ENCODE measurements at places on chromosomes 11 and 22. TPM values are rescaled to one million over a fixed set of nuclear protein-coding genes. Genes with fewer than 3 reads are reported as not detected.

The SCN4B gene
- 0.12 TPM for total RNA-seq

- DNase-seq, result no peak
- H3K36me3 ChIP-seq, result no peaks in the 10 kb centered on the region
- H3K4me3 ChIP-seq, result no peak overlapping the region
- H3K27ac ChIP-seq, result no peak overlapping the region
- no peaks in the 10 kb centered on the region for H3K27me3 ChIP-seq
- no peaks in the 10 kb centered on the region for H3K4me1 ChIP-seq
Measured at GRCh38 chr11:121649798-121650197, 197.0 kb upstream of the SORL1-AS1 start.

DNA sequence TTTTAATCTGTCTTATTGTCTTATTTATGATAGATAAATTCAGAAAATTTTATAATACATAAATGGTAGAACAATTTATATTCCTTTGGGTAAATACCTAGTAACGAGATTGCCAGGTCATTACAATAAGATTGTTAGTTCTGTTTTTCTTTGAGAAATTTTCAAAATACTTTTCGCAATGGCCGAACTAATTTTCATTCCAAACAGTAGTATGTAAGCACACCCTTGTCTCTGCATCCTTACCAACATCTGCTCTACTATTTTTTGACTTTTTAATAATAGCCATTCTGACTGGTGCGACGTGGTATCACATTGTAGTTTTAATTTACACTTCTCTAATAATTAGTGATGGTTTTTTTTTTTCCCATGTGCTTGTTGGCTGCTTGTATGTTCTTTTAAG is 351.4 kb upstream of the LUZP2 start:
- no peak overlapping the region for H3K4me3 ChIP-seq
- no peak overlapping the region for H3K27ac ChIP-seq
- H3K27me3 ChIP-seq, result no peaks in the 10 kb centered on the region
- no peak for DNase-seq

GRCh38 chr22:50320116-50320515 is 6.7 kb downstream of the DENND6B start:
- H3K27me3 ChIP-seq, result no peaks in the 10 kb centered on the region
- no peak overlapping the region for H3K27ac ChIP-seq
- no peak for DNase-seq
- no peak overlapping the region for H3K4me3 ChIP-seq
- no peaks in the 10 kb centered on the region for H3K4me1 ChIP-seq

DNA sequence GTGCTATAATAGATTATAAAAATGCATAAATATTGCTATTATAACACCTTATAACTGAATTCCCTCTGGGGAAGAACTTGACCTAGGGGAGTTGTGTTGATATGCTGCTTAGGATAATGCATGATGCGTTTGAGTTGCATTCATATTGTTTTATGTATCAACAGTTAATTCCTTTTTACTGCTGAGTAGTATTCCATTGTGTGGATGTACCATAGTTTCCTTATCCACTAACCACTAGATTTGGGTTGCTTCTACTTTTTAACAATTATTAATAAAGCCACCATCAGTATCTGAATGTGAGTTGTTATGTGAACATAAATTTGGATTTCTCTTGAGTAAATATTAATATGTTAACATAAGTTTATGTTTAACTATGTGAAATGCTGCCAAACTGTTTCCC is 19.7 kb upstream of the LRRC4C start:
- H3K36me3 ChIP-seq, result no peaks in the 10 kb centered on the region
- no peak overlapping the region for H3K4me3 ChIP-seq
- H3K27me3 ChIP-seq, result peaks cover 3% of the 10 kb centered on the region

The CDPF1 gene
- 12.4 TPM for total RNA-seq

- no peak overlapping the region for H3K27ac ChIP-seq
- H3K27me3 ChIP-seq, result no peaks in the 10 kb centered on the region
- no peaks in the 10 kb centered on the region for H3K4me1 ChIP-seq
- no peaks in the 10 kb centered on the region for H3K36me3 ChIP-seq
- H3K4me3 ChIP-seq, result no peak overlapping the region
Measured at GRCh38 chr22:43039800-43040199, 24.9 kb upstream of the PACSIN2 start.

DNA sequence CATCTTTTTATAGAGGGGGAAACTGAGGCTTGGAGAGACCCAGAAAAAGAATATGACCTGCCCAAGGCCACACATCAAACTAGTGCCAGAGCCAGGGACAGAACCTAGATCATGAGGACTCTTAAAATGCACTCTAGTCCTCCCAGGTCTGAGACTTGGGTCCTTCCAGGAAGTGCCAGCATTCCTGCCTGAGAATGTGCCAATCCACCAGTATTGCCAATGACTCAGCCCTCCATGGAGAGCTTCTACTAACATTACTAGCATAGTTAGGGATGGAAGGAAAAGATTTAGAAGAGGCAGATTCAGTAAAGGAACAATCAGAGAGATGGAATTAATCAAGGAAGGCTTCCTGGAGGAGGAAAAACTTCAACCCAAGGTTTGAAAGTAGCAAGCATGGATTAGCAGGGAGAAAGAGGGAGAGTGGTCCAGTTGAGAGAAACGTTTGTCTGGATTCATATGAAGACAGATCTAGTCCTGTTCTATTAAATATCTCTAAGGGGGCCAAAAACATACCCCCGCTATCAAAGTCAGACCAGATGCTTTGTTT is 20.1 kb upstream of the SMIM35 start:
- H3K4me3 ChIP-seq, result no peak overlapping the region
- H3K27me3 ChIP-seq, result no peaks in the 10 kb centered on the region
- no peaks in the 10 kb centered on the region for H3K36me3 ChIP-seq
- no peak overlapping the region for H3K27ac ChIP-seq
- no peaks in the 10 kb centered on the region for H3K4me1 ChIP-seq

The MS4A6E gene
- total RNA-seq, result not detected

GRCh38 chr11:134609361-134610115 is 197.5 kb upstream of the B3GAT1 start:
- H3K27me3 ChIP-seq, result no peaks in the 10 kb centered on the region
- H3K27ac ChIP-seq, result no peak overlapping the region
- no peak overlapping the region for H3K4me3 ChIP-seq
- H3K36me3 ChIP-seq, result no peaks in the 10 kb centered on the region

DNA sequence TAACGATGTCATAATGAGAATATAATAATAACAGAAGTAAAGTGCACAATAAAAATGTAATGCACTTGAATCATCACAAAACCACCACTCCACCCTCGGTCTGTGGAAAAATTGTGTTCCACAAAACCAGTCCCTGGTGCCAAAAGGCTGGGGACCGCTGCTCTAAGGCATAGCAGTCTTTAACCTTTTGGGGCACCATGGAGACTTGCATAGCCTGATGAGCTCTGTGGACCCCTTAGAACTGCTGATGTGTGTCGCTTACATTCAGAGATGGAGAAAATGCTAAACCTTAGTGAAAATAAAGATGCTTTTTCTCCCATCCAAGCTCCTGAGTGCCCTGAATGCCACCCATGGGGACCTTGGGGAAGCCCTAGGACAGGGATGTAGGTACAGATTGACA is 87.6 kb upstream of the SEPTIN5 start:
- no peak overlapping the region for H3K27ac ChIP-seq
- H3K4me1 ChIP-seq, result no peaks in the 10 kb centered on the region
- no peak overlapping the region for H3K4me3 ChIP-seq

The CEND1 gene
- not detected for total RNA-seq

The TRIM22 gene
- 76.3 TPM for total RNA-seq

DNA sequence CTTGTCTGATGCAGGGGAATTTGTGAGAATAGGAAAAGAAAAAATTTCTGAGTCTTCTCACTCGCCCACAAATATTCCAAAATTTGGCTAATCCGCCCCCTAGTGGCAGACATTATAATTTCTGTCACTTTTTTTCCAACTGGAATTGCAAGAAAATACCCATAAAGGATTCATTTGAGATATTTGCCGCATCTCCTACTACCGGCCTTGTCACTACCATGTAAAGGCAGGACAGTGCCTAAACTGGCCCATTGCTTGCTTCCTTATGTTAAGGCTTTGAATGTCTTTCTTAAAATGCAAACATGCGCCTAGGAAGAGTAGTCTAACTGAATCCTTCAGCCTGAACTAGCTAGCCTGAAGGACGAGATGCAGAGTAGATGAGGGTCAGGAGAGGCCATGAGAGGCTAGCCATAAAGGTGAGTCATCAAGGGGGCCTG is 9.3 kb upstream of the CEP295 start:
- DNase-seq, result no peak
- H3K36me3 ChIP-seq, result no peaks in the 10 kb centered on the region
- no peaks in the 10 kb centered on the region for H3K27me3 ChIP-seq
- H3K4me1 ChIP-seq, result no peaks in the 10 kb centered on the region
- H3K4me3 ChIP-seq, result no peak overlapping the region
- H3K27ac ChIP-seq, result no peak overlapping the region

- H3K27ac ChIP-seq, result no peak overlapping the region
- H3K36me3 ChIP-seq, result no peaks in the 10 kb centered on the region
- H3K4me1 ChIP-seq, result peaks cover 11% of the 10 kb centered on the region
- no peak overlapping the region for H3K4me3 ChIP-seq
Measured at GRCh38 chr11:47593492-47593933, 698 bp downstream of the C1QTNF4 start.

The TP53AIP1 gene
- not detected for total RNA-seq

The FOLR1 gene
- total RNA-seq, result 4.0 TPM

GRCh38 chr22:20550057-20550817 is 42.8 kb downstream of the MED15 start:
- H3K27me3 ChIP-seq, result no peaks in the 10 kb centered on the region
- H3K36me3 ChIP-seq, result no peaks in the 10 kb centered on the region
- H3K4me1 ChIP-seq, result peaks cover 51% of the 10 kb centered on the region
- H3K27ac ChIP-seq, result peak overlapping the region; percentile 75
- H3K4me3 ChIP-seq, result no peak overlapping the region
- no peak for DNase-seq

DNA sequence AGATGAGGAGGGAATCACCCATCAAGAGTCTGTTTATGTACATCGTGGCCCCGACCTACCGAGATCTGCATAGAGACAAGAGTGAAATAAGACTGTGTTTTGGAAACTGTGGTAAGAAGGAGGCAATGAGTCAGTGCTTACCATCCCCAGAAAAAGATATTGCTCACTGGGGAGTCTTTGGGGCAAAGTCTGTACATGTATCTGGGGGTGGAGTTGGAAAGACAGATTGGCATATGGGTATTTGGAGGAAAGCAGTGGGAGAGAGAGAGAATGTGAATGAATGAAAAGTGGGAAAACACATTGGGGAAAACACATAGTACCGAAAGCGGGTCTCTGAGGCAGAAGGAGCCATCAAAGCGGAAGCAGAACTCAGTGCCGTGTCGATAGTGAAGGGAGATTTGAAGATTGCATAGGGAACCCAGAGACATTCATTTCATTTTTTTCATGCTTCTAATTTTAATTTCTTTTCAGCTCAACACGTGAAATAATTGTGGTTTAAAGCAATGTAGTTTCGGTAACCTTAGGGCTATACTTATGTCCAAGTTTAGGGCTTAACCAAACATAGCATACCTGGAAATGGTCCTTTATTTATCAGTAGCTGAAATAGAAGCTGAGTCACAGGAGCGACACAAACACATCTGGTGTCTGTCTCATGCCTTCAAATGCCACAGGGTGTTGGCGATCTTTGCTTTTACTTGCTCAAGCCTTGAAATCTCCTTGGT is 98.6 kb upstream of the CD44 start:
- H3K4me3 ChIP-seq, result no peak overlapping the region
- no peak overlapping the region for H3K27ac ChIP-seq
- no peak for DNase-seq
- no peaks in the 10 kb centered on the region for H3K36me3 ChIP-seq

Measured in ovary (tissue), 10 donors.